ENCODE measurements at places on chromosomes 5 and 9.

DNA sequence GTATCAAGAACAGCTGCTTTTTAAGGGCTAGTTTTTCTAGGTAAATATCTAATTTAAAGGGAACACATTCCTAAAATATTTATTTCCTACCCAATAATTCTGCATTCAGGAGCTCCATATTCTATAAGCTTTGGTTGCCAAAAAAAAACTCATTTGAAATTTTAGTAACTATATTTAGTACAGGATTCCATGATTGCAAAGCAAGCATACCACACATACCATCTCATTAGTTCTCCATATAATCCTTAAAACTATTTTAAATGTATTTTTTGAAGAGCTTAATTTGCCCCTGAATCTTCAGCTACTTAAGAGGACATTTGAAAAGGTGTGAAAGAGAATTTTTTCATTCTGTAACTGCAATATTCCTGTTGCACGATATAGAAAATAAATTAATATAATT, 877.0 kb downstream of the NR2F1-AS1 start:
- no peak for DNase-seq

DNA sequence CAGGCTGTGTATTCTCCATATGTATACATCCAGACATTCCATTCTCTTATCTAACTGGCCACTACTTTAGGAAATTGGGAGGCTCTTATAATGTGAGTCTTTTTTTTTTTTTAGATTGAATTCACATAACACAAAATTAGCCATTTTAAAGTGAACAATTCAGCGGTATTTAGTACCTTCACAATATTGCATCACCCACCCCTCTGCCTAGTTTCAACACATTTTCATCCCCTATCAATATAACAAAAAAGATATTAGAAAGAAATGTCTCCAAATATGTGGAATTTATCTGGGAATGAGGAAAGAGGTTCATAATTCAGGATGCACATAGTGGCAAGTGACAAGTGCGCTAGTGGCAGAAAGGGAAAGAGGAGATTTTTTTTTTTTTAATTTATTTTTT, 228.5 kb downstream of the ICE1 start:
- DNase-seq: no peak

DNA sequence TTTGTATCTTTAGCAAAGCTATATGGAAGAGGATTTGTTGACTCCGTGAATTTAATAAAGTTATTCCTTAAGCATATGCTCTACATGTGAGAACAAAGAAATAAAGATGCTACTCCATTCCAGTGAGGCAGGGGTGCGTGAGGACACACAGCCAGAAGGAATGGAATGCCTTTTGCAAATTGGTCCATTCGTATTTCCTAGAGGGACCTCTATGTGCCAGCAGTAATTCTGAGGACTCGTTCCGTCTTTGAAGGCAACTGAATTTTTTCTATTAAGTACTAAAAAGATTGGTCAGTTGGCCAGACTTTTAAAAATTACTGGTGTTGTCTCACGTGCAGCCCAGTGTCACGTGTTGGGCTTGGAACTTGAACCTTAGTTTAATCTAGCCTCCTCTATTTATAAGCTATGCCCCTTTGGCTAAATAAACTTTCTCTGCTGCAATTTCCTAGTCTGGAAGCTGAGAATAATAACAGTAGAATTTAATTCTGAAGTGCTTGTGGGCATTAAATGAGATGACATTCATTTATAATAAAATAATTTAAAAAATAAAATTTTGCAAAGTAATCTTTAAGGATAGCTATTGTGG, 13.9 kb downstream of the RAI14 start:
- no peak for DNase-seq

DNA sequence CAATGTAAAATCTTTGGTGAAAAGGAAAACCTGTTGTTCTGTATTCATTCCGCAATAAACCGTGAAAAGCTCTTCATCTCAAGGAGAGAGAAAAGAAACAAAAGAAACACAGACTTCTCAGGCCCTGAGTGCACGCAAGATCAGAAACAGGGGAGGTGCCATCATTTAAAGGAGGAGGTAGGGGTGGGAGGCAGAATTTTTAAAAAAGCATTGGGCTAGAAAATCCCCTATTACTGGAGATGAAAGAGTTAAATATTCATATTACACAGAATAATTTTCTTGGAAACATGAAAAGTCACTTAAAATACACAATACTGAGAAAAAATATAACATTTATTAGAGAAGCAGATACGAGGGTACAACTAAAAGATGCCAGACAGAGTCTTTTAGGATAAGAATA, 56.3 kb downstream of the USP20 start:
- no peak for DNase-seq

DNA sequence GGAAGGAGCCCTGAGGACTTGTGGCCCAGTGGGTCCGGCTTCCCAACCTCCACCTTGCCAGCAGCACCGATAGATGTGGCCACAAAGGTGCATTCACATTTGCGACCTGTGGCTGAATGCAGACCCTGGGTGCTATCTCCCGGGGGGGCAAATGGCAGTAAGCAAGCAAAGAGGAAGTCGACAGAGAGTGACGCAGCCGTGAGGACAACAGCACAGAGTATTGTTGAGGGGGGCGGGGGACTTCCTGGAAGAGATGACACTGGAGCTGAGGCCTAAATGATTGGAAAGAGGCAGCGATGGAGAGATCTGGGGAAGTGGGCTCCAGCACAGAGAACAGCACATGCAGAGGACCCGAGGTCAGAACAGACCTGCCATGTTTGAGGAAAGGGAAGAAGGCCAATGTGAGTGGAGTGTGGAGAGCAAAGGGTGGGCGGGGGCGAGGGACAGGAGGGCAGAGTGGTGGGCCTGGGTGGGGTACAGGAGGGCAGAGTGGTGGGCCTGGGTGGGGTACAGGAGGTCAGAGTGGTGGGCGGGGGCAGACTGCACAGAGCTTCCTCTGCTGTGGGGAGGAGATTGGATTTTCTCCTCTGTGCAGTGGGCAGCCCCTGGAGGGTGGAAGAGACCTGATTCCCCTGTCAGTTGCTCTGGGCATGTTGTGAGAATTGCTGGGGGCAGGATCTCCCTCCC, 42.6 kb downstream of the ADAMTS2 start:
- DNase-seq: no peak

DNA sequence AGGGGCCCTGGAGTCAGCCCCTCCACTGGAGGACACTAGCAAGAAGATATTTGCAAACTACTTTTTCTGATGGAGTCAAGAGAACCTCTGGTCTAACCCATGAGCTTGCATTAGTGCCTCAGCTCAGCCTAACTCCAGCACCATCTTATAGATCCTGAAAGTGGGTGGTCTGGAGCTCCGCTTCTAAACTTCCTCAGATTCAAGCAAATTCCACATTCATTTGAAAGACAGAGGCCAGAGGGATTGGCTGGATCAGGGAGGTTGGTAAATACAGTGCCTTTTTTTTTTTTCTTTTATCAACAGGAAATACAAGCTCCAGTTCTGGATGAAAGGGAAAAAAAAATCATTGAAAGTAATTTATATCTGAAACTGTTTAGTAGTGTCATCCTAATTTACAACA, 99.9 kb downstream of the ENC1 start:
- no peak for DNase-seq

DNA sequence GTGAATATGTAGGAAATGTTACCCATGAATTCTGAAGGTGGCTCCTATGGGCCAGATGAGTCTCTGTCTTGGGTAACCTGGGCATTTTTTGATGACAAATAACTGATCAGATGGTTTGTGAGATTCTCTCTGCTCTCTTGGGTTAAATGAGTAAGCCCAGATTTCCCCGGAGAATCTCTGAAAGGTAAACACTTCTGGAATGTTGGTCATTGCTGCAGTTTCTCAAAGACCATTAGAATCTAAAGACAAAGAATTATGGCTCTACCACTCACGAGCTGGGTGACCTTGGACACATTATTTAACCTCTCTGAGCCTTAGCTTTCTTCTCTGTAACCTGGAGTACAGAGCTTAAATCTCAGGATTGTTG, 191.2 kb downstream of the DAB2IP start:
- DNase-seq: no peak

- DNase-seq: no peak
These were observed 96.3 kb downstream of the GLDC start for GRCh38 chr9:6549106-6549800.

DNA sequence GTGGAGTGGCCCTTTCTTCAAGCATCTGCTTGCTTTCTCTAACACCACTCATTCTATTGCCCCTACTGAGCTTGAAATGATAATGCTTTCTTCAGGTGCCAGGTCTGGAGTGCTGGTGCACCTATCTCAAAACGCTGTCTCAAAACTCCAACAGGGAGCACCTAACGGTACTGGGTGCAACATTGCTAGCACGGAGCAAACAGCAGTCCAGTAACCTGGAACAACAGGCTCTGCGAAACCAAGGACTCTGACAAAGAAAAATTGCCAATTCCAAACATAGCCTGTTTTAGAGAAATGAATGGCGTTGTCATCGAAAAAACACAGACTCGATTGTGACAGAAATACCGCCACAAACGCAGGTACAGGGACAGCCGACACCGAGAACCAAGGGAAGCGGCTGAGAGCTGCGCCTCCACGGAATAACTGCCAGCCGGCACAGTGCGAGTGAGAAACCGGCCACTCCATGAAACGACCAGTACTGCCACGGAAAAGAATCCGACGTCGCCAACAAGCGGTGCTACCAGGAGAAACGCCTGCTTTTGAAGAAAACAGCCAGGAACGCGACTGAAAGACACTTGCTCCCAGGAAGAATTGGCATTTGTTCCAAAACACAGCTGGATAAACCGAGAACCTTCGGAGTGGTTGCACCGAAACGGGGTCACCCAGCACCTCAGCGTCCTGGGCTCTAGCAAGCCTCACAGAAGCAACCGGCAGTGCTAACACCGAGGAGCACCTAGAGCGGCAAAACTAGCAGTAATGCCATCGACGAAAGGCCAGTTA, 3.1 kb downstream of the ANXA2R start:
- no peak for DNase-seq

- DNase-seq: no peak
These were observed 507.7 kb downstream of the CCDC171 start for GRCh38 chr9:16060436-16061129.

- peak; percentile 38 for DNase-seq
These were observed 45.6 kb downstream of the COL15A1 start for GRCh38 chr9:98989036-98990000.

GRCh38 chr5:62275581-62275980, 30.4 kb upstream of the KIF2A start:
- no peak for DNase-seq

DNA sequence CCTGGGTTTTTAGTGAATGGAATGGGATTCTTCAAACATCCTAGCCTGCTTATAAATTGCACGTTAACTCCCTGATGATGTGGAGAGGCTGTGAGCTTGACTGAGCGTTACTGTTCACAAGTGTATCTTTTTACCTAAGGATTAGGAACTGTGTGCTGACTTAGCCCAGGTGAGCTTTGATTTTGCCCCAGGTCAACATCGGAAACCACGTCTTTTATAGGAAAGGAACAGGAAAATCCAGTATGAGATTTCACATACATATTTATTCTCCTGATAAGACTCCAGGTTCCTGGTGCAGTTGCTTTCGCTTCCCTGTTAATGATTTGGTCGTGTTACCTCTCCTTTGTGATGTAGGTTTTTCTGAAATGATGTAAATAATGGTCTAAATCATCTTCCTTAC, 103.2 kb upstream of the BASP1 start:
- DNase-seq: no peak

DNA sequence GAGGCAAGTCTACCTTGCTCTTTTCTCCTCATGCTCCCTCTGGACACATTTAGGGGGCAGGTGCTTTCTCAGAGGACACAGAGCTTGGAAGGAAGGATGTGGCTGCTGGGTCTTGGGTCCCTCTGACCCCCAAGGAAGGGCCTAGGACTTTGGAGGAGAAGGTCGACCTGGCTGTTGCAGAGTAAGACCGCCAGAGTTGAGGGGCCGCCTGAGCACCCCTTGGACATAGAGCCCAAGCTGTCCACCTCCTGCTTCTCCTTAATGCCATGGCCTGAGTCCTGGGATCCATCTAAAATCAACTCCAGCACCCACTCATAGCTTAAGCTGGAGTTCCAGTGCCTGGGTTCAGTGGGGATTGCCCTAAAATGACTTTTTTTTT, 20.6 kb downstream of the LAMC3 start:
- no peak for DNase-seq

DNA sequence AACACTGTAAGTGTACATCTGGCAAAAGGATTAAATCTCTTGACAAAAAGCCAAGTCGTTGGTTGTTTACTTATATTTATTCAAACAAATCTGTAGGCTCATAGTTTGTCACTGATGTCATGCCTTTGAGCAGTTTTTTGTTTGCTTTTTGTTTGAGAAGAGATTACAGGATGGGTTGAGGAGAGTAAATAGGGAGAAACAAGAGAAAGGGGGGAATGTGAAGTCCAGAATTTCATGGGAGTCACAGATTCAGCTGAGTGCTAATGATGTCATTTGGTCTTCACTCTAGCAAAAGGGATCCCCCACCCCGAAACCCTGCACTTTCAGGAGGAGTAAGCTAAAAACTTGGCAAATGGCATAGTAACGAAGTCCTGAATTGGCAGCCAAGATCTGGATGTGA, 337.4 kb downstream of the GLIS3 start:
- no peak for DNase-seq

DNA sequence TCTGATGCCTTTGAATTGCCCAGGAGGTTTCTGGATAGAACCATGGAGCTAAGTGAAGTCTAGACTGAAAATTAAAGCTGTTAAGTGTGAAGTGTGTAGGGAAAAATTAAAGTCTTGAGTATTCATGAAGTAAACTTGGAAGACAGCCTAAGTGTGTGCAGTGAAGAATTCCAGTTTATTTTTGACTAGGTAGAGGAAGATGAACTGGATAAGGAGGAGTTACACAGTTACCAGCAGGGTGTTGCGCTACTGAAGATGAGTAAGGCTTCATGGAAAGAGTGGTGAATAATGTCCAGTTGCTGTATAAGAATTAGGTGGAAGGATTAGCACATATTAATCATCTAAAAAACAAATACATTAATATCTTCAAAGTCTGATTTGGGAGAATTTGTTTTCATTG, 5.7 kb upstream of the CHD1 start:
- DNase-seq: no peak

DNA sequence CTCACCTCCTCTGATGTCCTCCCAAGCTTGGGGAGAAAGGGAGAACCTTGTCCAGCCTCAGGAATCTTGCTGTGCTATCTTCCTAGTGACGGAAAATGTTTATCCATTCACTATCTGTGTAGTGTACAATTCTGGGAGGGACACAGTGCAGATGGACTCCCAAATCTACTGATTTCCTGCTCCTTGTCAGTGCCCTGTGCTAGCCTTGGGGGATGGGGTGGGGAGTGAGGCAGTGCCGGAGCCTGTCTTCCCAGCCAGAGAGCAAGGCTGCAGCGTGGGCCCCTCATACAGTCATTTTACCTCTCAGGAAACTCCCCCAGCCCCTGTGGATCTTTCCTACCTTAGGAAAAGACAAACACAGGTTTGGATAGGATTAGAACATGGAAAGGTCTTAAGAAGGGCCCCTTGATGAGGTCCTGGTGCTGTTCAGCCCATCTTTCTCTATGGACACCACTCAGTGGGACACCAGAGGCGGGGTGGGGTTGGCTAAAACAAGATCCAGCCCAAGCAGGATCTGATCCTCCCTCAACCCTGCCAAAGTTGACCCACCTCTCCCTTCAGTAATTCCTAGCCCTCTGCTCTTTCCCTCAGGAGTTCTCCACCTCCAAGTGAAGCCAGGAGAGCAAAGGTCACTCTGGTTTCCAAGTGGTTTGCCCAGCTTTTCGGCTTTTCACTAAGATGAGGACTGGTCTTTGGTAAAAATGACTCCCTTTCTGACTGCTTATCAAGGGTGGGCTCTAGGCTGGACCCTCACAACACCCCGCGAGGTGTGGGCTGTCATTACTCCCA, 3.4 kb downstream of the DOLK start:
- DNase-seq: no peak

- DNase-seq: no peak
These were observed 40.5 kb upstream of the RPL26L1 start for GRCh38 chr5:172918421-172919371.
